ENCODE measurements at places on chromosomes 11 and 22. TPM values are rescaled to one million over a fixed set of nuclear protein-coding genes. Genes with fewer than 3 reads are reported as not detected.

MALAT1 gene
- total RNA-seq: 68.8 TPM

SYCE3 gene
- not detected for total RNA-seq

SELENOM gene
- 53.7 TPM for total RNA-seq

CD3E gene
- not detected for total RNA-seq

MEI1 gene
- not detected for total RNA-seq

NCF4 gene
- not detected for total RNA-seq

HBB gene
- total RNA-seq: not detected

POU2AF2 gene
- not detected for total RNA-seq

TYR gene
- total RNA-seq: not detected

MRGPRX4 gene
- not detected for total RNA-seq

SHISAL1 gene
- 2.7 TPM for total RNA-seq

KRTAP5-11 gene
- not detected for total RNA-seq

TSPO gene
- total RNA-seq: 174 TPM

ZNF215 gene
- 0.91 TPM for total RNA-seq

BTBD18 gene
- total RNA-seq: not detected

FUT4 gene
- total RNA-seq: 2.9 TPM

TRIM51 gene
- total RNA-seq: not detected
